ENCODE measurements at places on chromosomes 3 and 15. TPM values are rescaled to one million over a fixed set of nuclear protein-coding genes. Genes with fewer than 3 reads are reported as not detected.
A peak's percentile ranks its signal among the peaks of the same experiment; 100 is the strongest.

NCKIPSD gene
- 17.7 TPM for total RNA-seq

AHSG gene
- total RNA-seq = not detected

LTF gene
- total RNA-seq = 0.72 TPM

DNA sequence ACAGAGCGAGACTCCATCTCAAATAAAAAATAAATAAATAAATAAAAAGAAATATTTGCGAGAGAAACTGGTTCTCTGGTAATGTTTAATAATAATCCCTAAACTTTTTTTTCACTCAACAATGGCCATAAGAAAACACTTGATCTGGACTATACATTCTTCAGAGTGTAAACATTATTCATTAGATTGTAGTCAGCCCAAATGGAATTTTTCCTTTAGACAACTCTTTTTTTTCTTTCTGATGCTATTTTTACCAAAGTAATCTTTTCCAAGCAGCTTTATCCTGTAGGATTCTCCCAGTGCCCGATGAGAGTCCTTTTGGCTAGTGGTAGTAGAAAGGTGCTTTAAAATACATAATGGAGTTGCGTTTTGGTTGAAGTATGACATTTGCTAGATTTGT is 90.4 kb downstream of the NEDD4 start:
- DNase-seq = peak; percentile 35

DNA sequence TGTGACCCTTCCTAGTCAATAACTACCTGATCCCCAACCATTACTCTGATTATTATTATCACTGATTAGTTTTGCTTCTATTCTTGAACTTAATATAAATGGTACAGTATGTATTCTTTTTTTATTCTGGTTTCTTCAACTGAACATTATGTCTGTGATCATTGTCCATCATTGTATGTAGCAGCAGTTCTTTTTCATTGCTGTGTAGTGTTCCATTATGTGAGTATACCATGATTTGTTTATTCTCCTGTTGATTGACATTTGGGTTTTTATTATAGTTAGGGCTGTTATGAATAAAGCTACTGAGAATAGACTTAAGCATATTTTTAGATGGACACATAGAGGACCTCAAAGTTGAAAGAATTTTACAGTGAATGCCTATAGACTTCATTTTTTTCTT is 2.7 kb downstream of the KIF15 start:
- no peak for DNase-seq

- no peak for DNase-seq
Measured at GRCh38 chr3:11850003-11850402, 3.3 kb upstream of the TAMM41 start.
